ENCODE measurements at places on chromosomes 6 and 20.

GRCh38 chr6:135183002-135183531 is 2.0 kb downstream of the MYB start:
- DNase-seq, result peak; percentile 94

GRCh38 chr6:3884007-3884745 is 35.0 kb downstream of the FAM50B start:
- DNase-seq, result no peak

DNA sequence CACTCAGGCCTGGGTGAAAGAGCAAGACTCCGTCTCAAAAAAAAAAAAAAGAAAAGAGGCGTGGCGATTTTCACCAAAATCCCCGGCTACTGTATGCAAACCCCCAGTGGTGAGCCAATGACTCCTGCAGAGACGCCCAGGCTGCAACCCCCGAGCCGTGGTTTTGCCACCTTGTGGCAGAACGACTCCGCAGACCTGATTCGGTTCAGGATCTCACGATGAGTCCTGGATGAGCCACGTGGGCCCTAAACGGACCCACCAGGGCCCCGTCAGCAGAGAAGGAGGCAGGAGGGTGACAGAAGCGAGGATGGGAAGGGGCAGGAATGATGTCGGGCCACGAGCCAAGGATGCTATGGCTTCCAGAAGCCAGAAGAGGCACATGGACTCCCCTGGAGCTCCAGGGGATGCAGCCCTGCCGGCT is 42.5 kb downstream of the SLC2A4RG start:
- peak; percentile 67 for DNase-seq

GRCh38 chr6:132272776-132273175 is 128.5 kb downstream of the MOXD1 start:
- DNase-seq, result no peak

DNA sequence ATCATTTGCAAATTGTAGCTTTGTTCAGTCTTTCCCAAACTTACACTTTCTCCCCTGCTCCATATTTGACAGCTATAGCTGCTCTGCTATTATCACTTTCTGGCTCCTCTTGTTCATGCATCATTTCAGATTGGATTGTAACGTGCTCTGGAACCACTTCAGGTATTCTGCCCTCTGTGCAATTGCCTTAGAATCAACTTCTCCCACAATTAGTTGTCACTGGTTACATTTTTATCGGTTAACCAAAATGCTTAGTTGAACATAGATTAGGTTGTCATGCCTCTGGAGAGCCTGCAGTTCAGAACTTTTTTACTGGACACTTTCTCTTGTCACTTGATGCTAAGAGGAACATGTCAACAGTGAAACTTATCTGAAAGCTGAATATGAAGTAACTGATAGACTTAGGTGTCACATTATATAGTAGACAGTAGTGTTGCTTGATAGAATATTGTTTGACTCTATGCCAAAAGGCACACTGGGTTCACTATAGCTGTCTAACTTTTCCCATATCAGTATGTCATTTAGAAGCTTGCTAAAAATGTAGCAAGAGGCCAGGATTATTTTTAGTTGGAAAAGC is 127.7 kb upstream of the PTPRK start:
- no peak for DNase-seq

Data from stimulated activated naive CD8-positive, alpha-beta T cell treated with anti-CD3 and anti-CD28 coated beads, Interleukin-15, amount 100 ng/mL, for 72 hours (primary cell).